Stimulated activated CD4-positive, alpha-beta T cell treated with anti-CD3 and anti-CD28 coated beads, Interleukin-15, amount 100 ng/mL, for 24 hours (primary cell): ENCODE measurements at places on chromosomes 4 and X.

DNA sequence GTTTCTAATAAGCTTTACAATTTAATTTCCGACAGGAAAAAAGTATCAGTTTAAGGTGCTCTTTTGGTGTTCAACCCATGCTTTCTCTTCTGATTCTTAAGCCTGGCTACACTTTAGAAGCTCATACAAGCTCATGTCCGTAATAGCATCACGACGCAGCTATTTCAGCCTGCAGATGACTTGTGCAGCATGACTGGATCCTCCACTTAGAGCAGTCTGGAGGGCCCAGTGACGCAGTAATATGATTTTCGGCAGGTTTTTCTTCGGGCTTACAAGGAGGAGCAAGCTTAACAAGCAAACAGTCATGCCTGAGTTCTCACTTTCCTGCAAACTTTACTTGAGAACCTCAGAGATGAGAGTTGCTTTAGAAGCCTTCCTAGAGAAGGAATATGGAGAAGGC, 85.3 kb upstream of the MAML3 start:
- DNase-seq, result no peak

GRCh38 chr4:57162499-57163019, 52.4 kb upstream of the IGFBP7 start:
- no peak for DNase-seq

DNA sequence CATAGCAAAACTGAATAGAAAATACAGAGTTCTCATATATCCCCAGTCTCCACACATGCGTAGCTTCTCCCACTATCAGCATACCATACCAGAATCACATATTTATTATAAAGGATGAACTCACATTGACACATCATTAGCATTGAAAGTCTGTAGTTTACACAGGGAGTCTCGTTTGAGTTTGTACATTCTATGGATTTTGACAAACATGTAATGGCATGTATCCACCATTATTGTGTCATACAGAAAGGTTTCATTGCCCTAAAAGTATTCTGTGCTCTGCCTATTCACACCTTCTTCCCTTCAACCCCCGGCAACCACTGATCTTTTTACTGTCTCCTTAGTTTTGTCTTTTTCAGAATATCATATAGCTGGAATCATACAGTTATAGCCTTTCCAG, 562.4 kb downstream of the KCTD8 start:
- no peak for DNase-seq

DNA sequence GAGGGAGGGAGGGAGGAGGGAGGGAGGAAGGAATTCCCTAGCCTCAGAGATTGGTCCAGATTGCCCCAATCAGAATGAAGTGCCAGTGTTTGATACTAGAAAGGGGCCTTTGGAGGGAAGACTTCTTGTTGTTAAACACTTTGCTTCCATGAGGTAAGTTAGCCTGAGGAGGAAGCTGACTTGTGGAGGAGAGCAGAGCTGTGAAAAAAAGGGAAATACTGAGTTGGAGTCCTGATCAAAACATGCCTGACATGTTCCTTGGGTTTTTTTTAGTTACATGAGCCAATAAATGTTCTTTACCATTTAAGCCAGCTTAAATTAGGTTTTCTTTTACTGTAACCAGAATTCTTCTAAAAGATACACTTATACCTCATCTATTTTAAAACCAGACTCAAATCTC, 57.6 kb downstream of the GSX2 start:
- DNase-seq, result no peak

GRCh38 chrX:47184486-47184885, 9.1 kb upstream of the UBA1 start:
- no peak for DNase-seq

DNA sequence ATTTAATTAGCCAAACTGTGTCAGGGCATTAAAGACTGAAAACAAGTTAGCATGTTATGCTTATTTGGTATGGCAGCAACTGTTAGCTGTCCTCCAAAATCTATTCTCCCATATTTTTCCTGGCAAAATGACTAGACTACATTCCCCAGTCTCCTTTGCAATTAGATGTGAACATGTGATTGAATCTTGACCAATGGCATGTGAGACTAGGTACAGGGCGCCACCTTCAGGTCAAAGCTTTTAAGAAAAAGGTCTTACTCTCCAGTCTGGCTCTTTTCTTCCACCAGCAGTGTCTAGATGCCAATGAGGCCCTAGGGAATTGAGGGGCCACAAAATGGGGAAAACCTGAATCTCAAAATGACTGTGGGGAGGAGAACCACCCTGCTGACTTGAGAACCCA, 408.2 kb downstream of the SMARCA1 start:
- peak; percentile 35 for DNase-seq

DNA sequence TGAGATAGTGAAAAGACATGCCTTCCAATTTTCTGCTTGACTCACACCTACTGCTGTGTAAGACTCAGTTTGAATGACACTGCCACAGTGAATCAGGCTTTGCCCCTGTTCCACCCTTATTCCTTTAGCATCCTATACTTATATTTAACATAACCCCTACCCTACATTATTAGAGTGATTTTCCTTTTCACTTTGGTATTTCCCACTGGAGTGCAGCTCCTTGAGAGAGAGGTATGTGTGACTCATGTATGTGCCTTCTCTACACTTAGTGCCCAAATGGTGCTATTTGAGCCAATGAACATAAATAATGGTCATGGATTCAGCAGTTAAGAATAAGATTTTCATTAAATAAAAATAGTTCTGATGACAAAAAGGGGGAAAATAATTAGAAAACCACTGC, 69.5 kb downstream of the RRAGB start:
- DNase-seq, result no peak

DNA sequence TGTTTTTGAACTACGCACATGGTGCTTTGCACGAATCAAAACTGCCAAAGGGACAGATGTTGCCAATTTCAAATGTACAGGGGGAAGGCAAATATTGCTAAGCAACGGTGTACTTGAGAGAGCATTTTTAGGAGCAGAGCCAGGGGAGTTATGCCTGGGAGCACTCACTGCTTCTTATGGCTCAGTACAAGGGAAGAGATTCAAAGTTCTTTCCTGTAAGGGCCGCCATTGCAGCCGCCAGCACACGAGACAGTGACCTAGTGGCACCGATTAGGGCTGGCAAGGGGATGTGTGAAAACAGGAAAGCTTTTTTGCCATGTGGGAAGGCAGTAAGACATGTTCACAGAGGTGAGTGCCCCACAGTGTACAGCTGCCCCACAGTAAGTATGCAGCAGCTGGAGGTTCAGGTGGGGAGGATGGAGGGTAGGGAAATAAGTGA, 133.8 kb downstream of the AFF1 start:
- no peak for DNase-seq

DNA sequence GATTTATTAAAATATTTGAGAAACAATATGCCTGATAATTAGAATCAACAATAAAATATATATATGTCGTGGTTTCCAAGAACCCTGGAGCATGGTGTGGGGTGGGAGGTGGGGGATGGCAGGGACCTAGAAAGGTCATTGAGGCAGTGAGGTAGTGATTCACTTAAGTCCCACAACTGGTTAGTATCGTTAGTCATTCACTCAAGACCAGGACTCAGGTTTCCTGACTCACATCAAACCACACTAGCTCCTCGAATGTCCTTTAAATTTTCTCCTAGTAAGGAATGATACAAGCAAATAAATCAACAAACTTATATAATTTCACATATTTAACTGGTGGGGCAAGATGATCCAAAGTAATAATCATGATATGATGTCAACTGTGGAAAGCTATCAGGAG, 158.8 kb upstream of the AADAT start:
- no peak for DNase-seq
